Activated CD4-positive, alpha-beta T cell treated with anti-CD3 and anti-CD28 coated beads for 36 hours (primary cell): ENCODE measurements at places on chromosomes 4 and X. TPM values are rescaled to one million over a fixed set of nuclear protein-coding genes. Genes with fewer than 3 reads are reported as not detected.

GRCh38 chr4:154497889-154498288 is 6.3 kb upstream of the DCHS2 start:
- H3K4me3 ChIP-seq: no peak overlapping the region
- H3K27ac ChIP-seq: no peak overlapping the region
- H3K36me3 ChIP-seq: no peaks in the 10 kb centered on the region
- DNase-seq: no peak
- no peaks in the 10 kb centered on the region for H3K4me1 ChIP-seq

DNA sequence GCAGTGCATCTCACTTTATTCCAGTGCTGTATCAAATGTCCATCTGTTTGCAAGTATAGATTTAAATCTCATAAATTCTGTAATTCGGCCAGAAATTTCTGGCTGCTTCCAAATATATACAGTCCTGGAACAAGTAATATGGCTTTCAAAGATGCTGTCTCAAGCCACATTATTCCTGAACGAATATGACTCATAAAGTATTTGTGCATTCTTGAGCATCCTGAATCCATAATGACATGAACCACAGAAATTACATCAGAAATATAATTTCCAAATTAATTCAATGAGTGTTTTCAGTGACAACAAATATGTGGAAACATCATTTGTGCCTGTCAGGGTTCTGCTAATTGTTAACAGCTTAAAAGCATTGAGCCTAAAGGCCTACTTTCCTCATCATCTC is 140.9 kb upstream of the HPGD start:
- H3K4me3 ChIP-seq: no peak overlapping the region
- no peak overlapping the region for H3K27ac ChIP-seq
- H3K27me3 ChIP-seq: peaks cover 3% of the 10 kb centered on the region
- H3K36me3 ChIP-seq: no peaks in the 10 kb centered on the region
- no peak for DNase-seq

- no peak overlapping the region for H3K4me3 ChIP-seq
- H3K4me1 ChIP-seq: no peaks in the 10 kb centered on the region
- no peaks in the 10 kb centered on the region for H3K27me3 ChIP-seq
- no peak for DNase-seq
These were observed 30.3 kb downstream of the CCNG2 start for GRCh38 chr4:77187322-77187721.

DNA sequence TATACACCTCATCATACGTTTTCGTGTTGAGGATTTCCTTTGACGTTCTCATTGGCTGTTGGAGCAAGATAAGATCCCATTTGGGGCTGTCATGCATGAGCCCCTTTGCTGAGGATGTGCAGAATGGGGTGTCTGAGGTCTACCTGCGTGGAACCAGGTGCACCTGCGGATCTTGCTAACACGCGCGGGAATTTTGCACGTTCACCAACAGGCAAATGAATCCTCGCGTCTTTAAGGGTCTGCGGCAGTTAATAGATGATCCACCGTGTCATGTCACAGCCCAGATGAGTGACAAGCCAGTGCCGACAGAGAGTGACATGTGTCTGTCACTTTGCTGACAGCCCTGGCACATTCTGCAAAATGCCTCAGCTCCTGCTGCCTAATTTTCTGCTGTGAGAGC is 56.3 kb upstream of the SHOX start:
- no peak overlapping the region for H3K4me3 ChIP-seq
- DNase-seq: peak; percentile 41
- H3K36me3 ChIP-seq: no peaks in the 10 kb centered on the region
- peaks cover 3% of the 10 kb centered on the region for H3K27me3 ChIP-seq
- no peak overlapping the region for H3K27ac ChIP-seq
- no peaks in the 10 kb centered on the region for H3K4me1 ChIP-seq

TRPC5OS gene
- total RNA-seq: not detected

EXOC1L gene
- total RNA-seq: not detected

DNA sequence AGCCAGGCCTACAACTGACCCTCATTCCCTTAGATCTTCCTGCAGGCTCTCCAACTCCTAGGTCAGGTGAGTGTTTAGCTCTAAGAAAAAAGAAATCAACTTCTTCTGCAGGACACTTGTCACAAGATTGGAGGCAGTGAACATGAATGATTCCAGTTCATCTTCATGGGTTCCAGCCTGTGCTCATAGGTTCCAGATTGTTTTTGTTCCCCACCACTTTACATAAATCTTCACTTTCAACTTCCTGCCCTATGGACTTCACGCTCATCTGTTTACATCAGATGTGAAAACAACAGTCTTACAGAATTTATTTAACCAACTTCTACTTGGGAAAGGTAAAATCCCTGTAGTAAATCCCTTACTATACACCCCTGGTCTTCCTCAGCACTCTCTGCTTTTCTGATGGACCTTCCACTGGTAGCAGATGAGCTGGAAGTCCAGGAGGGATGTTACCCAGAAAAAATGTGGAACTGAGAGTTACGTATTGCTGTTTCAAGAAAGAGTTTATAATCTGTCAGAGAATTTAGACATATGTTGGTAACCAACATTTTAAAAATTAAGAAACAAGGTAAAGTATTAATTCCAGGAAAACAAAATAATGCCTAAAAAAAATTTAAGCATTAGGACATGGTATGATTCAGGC is 62.4 kb downstream of the ANAPC10 start:
- DNase-seq: no peak
- H3K4me3 ChIP-seq: no peak overlapping the region
- no peaks in the 10 kb centered on the region for H3K27me3 ChIP-seq

- H3K4me3 ChIP-seq: peak within 1 kb of the TSS; percentile 81
- no peaks in the 10 kb centered on the region for H3K27me3 ChIP-seq
- H3K36me3 ChIP-seq: peaks cover 9% of the 10 kb centered on the region
- H3K4me1 ChIP-seq: peaks cover 35% of the 10 kb centered on the region
- H3K27ac ChIP-seq: peak within 1 kb of the TSS; percentile 72
These were observed at the start of gene CCNQ for GRCh38 chrX:153598541-153599191. CCNQ (minus strand) TSS chrX:153599139; CDS start chrX:153599073, 66 bp downstream.

GRCh38 chrX:10569946-10570345 is 50.4 kb downstream of the MID1 start:
- no peaks in the 10 kb centered on the region for H3K4me1 ChIP-seq
- DNase-seq: no peak

DNA sequence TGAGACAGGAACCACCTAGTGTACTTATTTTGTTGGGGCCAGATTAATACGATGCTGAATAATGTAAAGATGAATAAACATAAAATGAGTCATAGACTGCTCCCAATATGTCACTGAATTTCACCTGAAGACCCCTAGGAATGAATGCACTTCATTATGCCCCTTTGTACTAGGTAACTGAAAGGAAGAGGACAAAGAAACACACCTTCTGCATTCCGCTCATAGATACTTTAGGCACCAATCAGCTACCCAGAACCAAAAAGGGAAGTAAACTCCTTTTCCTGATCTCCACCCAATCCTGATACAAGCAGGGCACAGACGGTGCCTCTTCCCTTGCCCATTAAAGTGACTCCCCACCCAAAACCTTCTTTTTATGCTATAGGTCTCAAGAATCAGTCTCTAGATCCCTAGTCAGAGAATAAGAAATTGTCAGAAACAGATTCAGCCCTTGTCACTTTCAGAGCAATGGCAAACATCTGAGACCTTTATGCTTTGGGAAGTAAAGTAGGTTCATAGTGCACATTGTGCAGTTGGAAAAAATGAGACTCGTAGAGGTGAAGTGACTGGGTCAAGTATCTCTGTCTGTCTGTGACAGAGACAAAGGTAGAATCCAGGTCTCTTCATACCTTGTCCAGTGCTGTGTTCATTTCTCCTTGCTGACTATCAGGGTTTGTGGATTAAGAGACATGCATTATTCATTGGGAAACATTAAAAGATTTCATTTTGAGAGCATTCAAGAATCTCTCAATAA is 2.3 kb downstream of the GPR174 start:
- peaks cover 3% of the 10 kb centered on the region for H3K36me3 ChIP-seq
- H3K4me3 ChIP-seq: peak overlapping the region; percentile 88
- DNase-seq: no peak
- peaks cover 33% of the 10 kb centered on the region for H3K4me1 ChIP-seq

GRCh38 chr4:12723849-12724447 is 760.2 kb downstream of the RAB28 start:
- no peak overlapping the region for H3K27ac ChIP-seq
- H3K36me3 ChIP-seq: no peaks in the 10 kb centered on the region
- no peak for DNase-seq
- peaks cover 24% of the 10 kb centered on the region for H3K27me3 ChIP-seq
- no peak overlapping the region for H3K4me3 ChIP-seq

DNA sequence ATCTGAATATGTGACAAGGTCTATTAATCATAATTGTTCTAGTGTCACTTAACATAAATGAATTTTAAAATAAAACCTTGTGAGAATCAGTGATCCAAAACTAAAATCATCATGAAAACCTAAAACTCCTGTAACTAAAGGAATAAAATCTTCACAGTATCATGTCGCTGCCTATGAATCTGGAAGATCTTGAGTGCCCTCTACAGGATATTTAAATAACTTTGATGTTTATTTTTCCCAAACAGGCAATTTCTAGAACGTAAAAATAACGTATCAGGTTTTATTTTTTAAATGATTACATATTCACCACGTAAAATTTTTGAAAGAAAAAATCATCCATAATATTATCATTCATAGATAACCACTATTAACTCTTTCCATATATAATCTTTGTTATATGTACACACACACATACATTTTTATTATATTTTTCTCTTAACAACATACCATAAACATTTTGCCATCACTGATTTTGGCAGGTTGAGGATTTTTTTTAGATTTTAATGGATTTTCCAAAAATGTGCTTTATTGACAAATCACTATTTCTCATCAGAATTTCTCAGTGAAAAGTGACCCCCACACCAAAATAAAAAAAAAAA is 79.6 kb downstream of the COMMD8 start:
- no peaks in the 10 kb centered on the region for H3K36me3 ChIP-seq
- H3K27ac ChIP-seq: no peak overlapping the region
- H3K4me1 ChIP-seq: no peaks in the 10 kb centered on the region
- DNase-seq: no peak
- H3K27me3 ChIP-seq: peaks cover 5% of the 10 kb centered on the region

STPG2 gene
- total RNA-seq: 0.14 TPM
